PC-3 (cell line): ENCODE measurements at places on chromosomes 1 and 21. TPM values are rescaled to one million over a fixed set of nuclear protein-coding genes. Genes with fewer than 3 reads are reported as not detected.

GRCh38 chr1:186481303-186481888 lies 20.5 kb upstream of the PDC start:
- H3K27ac ChIP-seq, result no peak overlapping the region
- no peaks in the 10 kb centered on the region for H3K27me3 ChIP-seq
- no peak for DNase-seq
- H3K36me3 ChIP-seq, result no peaks in the 10 kb centered on the region
- H3K4me3 ChIP-seq, result no peak overlapping the region

DNA sequence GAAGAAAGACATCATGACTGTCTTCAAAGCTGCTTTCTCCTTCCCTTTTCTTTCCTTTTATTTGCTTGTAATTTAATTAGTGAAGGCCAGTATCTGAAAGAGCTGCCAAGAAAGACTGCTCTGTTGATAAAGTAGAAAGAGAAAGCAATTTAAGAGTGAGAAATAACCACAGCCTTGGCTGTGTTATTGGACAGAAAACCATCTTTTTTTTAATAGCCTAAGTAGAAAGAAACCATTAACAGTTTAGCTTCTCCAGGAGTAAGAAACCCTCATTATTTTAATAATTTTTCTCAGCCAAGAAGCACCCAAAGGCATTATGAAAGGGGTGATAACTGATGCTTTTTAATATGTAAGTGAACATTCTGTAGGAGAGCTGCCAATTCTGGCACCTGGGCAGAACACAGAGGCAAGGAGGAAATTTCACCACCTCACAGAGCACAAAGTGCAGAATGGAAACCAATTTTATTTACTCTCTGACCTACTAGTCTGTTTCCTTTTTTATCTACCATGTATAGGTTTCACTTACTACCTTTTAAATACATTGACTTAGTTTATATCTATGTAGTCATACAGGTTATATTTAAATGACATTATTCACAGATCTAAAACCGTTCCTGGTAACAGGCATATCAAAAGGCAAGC lies 703.2 kb downstream of the MRPL39 start:
- no peak overlapping the region for H3K27ac ChIP-seq
- H3K4me1 ChIP-seq, result no peaks in the 10 kb centered on the region
- H3K4me3 ChIP-seq, result no peak overlapping the region
- H3K27me3 ChIP-seq, result no peaks in the 10 kb centered on the region

Gene KIF1B
- 21.4 and 24.2 TPM in 2 replicates for total RNA-seq

GRCh38 chr1:238606457-238606856 lies 715.7 kb upstream of the ZP4 start:
- H3K27ac ChIP-seq, result peak overlapping the region; percentile 72
- no peak overlapping the region for H3K4me3 ChIP-seq
- H3K36me3 ChIP-seq, result no peaks in the 10 kb centered on the region
- H3K27me3 ChIP-seq, result no peaks in the 10 kb centered on the region
- peak; percentile 4 for DNase-seq

Gene ORC1
- total RNA-seq, result 23.7 and 28.9 TPM in 2 replicates

GRCh38 chr1:171212607-171213351 lies 27.7 kb downstream of the FMO2 start:
- peaks cover 69% of the 10 kb centered on the region for H3K27me3 ChIP-seq
- no peaks in the 10 kb centered on the region for H3K36me3 ChIP-seq
- DNase-seq, result no peak
- H3K27ac ChIP-seq, result no peak overlapping the region
- no peaks in the 10 kb centered on the region for H3K4me1 ChIP-seq
- H3K4me3 ChIP-seq, result no peak overlapping the region

GRCh38 chr21:29149808-29150425 lies 19.5 kb downstream of the MAP3K7CL start:
- H3K27ac ChIP-seq, result no peak overlapping the region
- H3K36me3 ChIP-seq, result no peaks in the 10 kb centered on the region
- H3K4me1 ChIP-seq, result peaks cover 24% of the 10 kb centered on the region

Gene NTMT2
- total RNA-seq, result not detected in 2 replicates

GRCh38 chr21:34728479-34728878 lies 59.7 kb downstream of the CLIC6 start:
- no peaks in the 10 kb centered on the region for H3K36me3 ChIP-seq
- DNase-seq, result peak; percentile 21
- H3K27me3 ChIP-seq, result no peaks in the 10 kb centered on the region
- no peak overlapping the region for H3K27ac ChIP-seq
- peaks cover 9% of the 10 kb centered on the region; the same call in 1 of the 2 replicates for H3K4me1 ChIP-seq

Gene RGS13
- total RNA-seq, result 0.22 TPM in 1 of 2 replicates, not detected in the other

DNA sequence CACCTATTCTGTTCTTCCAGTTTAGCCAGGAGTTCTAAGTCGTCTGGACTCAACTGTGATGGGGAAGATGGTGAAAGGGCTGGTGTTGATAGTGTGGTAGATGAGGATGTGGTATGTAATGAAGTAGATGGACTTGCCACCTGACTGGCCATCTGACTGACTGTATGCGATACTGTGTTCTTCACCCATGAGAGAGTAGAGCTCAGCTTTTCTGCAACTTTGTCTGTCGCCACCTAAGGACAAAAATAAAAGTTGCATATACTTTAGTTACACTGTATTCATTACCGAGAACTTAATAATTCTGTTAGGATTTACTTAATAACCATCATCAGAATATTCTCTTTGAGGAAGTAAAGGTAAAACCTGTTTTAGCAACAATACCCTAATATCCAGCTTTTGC lies 48.5 kb downstream of the EVI5 start:
- H3K27ac ChIP-seq, result no peak overlapping the region
- DNase-seq, result peak; percentile 37
- H3K36me3 ChIP-seq, result peaks cover 4% of the 10 kb centered on the region; the same call in 1 of the 2 replicates
- H3K27me3 ChIP-seq, result no peaks in the 10 kb centered on the region
- no peak overlapping the region for H3K4me3 ChIP-seq

DNA sequence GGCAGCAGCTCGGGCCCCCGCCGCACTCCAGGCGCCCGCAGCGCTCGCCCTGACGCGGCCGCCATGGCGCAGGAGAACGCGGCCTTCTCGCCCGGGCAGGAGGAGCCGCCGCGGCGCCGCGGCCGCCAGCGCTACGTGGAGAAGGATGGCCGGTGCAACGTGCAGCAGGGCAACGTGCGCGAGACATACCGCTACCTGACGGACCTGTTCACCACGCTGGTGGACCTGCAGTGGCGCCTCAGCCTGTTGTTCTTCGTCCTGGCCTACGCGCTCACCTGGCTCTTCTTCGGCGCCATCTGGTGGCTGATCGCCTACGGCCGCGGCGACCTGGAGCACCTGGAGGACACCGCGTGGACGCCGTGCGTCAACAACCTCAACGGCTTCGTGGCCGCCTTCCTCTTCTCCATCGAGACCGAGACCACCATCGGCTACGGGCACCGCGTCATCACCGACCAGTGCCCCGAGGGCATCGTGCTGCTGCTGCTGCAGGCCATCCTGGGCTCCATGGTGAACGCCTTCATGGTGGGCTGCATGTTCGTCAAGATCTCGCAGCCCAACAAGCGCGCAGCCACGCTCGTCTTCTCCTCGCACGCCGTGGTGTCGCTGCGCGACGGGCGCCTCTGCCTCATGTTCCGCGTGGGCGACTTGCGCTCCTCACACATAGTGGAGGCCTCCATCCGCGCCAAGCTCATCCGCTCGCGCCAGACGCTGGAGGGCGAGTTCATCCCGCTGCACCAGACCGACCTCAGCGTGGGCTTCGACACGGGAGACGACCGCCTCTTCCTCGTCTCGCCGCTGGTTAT lies 2.8 kb downstream of the KCNJ9 start:
- DNase-seq, result peak; percentile 84
- peaks cover 28% of the 10 kb centered on the region for H3K27me3 ChIP-seq
- H3K27ac ChIP-seq, result no peak overlapping the region
- H3K36me3 ChIP-seq, result no peaks in the 10 kb centered on the region
- peaks cover 9% of the 10 kb centered on the region for H3K4me1 ChIP-seq
- H3K4me3 ChIP-seq, result no peak overlapping the region

DNA sequence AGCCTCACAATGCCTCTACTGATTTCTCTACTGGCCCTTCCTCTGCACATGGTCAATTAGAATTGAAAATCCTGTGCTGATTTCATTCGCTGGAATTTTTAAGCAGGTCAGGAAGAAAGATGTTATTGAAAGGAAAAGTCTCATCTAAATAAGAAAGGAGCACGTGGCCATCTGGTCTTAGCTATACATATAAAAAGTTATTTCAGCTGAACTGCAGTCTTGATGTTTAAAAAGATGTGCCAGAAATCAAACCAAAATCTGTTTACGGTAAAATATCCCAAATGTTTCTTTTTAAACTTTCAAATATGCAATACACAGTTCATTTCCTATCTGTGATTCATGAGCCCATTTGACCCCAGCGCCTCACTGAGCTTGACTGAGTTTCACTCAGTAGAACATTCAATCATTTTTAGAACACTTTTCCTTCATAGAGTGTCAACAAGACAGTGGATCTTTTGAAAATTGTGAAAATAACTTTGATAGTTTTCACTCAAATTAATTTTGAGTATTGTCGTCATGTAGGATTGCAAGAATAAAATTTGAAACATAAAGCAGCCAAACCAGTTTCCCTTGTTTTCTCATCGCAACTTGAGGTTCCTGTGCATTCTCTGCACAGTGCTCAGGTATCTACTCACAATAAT lies 293.6 kb downstream of the PTPRC start:
- H3K4me3 ChIP-seq, result peak overlapping the region; percentile 56
- H3K36me3 ChIP-seq, result no peaks in the 10 kb centered on the region; the same call in 1 of the 2 replicates
- peaks cover 44% of the 10 kb centered on the region for H3K4me1 ChIP-seq
- peak overlapping the region; percentile 54 for H3K27ac ChIP-seq
- peak; percentile 78 for DNase-seq
- H3K27me3 ChIP-seq, result no peaks in the 10 kb centered on the region

Gene CLCA2
- 0.17 and 0.22 TPM in 2 replicates for total RNA-seq

GRCh38 chr1:178143730-178144690 lies 50.1 kb downstream of the RASAL2 start:
- H3K36me3 ChIP-seq, result no peaks in the 10 kb centered on the region
- no peak overlapping the region for H3K4me3 ChIP-seq
- DNase-seq, result no peak
- no peaks in the 10 kb centered on the region for H3K4me1 ChIP-seq

GRCh38 chr1:201560328-201561194 lies 21.6 kb downstream of the NAV1 start:
- H3K36me3 ChIP-seq, result no peaks in the 10 kb centered on the region
- no peak for DNase-seq

Gene S100A7
- not detected in 2 replicates for total RNA-seq

Gene FAM163A
- not detected in 2 replicates for total RNA-seq

DNA sequence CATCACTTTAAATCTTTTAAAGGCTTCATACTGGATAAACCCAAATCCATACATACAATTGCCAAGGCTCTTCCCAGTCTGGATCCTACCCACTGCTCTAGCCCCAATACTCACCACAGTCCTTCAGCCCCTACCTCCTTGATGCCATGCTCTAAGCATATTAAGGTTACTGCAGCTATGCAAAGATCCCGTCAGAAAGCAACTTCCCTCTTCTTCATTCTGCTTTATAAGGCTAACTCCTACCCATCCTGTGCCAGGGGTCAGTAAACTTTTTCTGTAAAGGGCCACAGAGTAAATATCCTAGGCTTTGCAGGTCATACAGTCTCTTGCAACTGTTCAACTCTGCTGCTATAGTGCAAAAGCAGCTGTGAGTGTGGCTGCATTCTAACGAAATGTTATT lies 34.3 kb upstream of the MTF1 start:
- H3K36me3 ChIP-seq, result no peaks in the 10 kb centered on the region
- H3K4me1 ChIP-seq, result no peaks in the 10 kb centered on the region; the same call in 1 of the 2 replicates
- no peak overlapping the region for H3K27ac ChIP-seq
- no peak for DNase-seq
- H3K27me3 ChIP-seq, result no peaks in the 10 kb centered on the region

DNA sequence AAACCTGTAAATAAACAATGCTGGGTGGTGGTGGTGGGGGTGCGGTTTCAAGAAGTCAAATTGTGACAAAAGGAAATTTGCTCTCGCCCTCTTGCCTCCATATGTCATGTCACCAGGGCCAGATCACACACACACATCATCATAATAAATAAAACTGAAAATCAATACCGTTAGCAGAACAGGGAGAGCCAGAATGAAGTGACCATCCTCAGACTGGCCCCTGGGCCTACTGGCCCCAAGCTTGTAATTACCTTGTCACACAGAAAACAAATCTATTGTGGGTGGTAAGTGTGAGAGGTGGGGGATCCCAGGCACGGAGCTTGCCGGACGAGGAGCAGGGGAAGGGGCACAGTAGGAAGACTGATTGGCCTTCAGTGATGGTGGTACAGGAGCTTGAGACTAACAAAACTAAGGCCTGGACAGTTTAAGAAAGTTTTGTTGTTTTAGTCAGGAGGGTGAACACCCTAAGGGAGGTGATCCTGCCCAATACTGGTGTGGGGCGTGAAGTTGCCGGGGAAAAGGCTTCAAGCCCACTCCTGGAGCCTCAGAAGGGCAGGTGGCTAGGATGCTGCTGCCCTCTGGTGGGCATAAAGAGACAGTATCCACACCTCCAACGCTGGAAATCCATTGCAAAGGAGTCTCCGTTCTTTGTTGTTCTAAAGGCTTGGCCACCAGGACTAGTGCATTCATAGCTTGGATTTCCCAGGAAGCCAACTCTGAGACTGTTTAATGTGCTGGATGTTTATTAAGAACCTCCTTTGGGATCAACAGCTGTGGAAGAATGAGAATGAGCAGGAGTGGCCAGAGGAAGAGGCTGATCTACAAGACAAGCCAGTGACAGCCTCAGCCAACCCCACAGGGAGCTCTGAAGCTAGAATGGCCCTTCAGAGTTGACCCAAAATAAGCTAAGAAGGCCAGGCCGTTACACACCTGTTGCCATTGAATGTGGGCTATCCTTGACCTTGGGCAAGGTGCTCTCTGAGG lies 8.1 kb upstream of the C1orf216 start:
- no peak overlapping the region for H3K27ac ChIP-seq
- peak; percentile 61 for DNase-seq
- H3K36me3 ChIP-seq, result peaks cover 3% of the 10 kb centered on the region; the same call in 1 of the 2 replicates
- no peaks in the 10 kb centered on the region for H3K4me1 ChIP-seq
- no peaks in the 10 kb centered on the region for H3K27me3 ChIP-seq

DNA sequence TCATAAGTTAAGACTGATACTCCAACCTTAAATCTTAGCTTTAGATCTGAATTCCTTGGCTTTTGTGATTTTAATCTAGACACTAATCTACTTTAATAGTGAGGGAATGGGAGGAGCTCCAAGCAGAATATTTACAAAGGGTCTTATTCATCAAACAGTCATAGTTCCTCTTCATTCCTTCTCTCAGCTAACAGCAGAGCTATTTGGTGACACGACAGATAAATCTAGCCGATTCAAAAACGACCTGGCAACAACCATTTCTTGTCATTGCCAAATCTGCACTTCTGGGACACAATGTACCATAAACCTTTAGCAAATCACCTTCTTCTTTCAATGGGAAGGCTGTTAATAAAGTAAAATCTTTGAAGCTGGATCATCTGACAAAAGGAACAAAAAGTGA lies 52.8 kb upstream of the FOXD3 start:
- peaks cover 10% of the 10 kb centered on the region for H3K4me1 ChIP-seq
- H3K27ac ChIP-seq, result no peak overlapping the region
- DNase-seq, result peak; percentile 77
- H3K4me3 ChIP-seq, result peak overlapping the region; percentile 59
- H3K27me3 ChIP-seq, result no peaks in the 10 kb centered on the region

Gene CRNN
- total RNA-seq, result not detected in 2 replicates
